WERI-Rb-1 (cell line): ENCODE measurements at places on chromosomes 2 and 18.

- DNase-seq, result peak; percentile 81
These were observed 539 bp downstream of the LAPTM4A start for GRCh38 chr2:20050646-20051531.

- DNase-seq, result no peak
These were observed 60.4 kb downstream of the FIGN start for GRCh38 chr2:163675388-163675787.

DNA sequence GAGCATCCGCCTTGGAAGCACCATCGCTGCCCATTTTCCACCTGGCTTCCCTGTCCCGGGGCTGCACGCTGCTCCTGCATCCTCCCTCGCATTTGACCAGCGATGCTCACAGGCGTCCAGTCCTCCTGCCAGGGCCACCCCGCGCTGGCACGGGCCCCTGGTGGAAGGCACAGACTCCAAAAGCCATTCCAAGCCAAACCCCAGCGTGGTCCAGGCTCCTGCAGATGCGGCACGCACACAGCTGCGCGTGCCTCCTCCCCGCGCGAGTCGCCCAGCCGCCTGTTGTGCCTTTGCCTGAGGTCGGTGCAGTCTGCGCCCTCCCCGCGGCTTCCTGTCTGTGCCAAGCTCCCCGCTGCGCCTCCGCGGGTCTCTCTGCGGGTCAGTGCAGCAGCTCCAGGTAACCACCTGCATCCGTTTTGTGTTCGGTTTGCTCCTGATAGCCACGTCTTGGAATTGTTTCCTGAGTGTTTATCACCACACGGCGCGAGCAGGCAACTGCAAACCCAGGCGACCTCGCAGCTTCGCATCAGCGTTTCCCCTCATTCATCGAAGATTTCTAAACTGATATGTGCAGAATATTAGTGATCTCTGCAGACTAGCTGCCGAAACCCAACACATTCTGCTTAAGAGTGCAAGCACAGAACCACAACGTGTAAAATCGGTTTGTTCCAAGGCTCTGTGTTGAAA, 65.2 kb upstream of the SALL3 start:
- no peak for DNase-seq

GRCh38 chr2:67564076-67564475, 166.9 kb downstream of the ETAA1 start:
- no peak for DNase-seq

- no peak for DNase-seq
These were observed 7.0 kb upstream of the REEP1 start for GRCh38 chr2:86344404-86344803.

- DNase-seq, result no peak
These were observed 510 bp upstream of the DNAH6 start for GRCh38 chr2:84515788-84516187.

- no peak for DNase-seq
These were observed 35.6 kb downstream of the AP1S3 start for GRCh38 chr2:223801736-223802135.

DNA sequence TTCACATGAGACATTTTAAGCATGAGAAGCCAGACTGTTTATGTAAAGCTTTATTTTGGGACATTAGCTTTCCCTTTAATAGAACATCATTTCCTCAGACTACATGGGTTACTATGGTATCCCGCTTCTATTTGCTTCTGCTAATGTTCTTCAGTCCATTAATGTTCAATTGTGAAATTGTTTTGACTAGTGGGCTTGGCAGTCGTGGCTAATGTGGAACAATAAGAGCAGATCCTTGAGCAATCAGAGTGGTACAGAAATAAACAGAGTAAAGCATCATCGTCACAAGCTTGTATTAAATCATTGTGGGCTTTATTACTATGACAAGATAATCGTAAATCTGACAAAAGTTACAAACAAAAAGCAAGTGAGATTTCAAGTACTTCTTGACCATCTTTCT, 60.2 kb downstream of the PDE1A start:
- DNase-seq, result no peak

GRCh38 chr2:3148716-3149115, 228.9 kb downstream of the EIPR1 start:
- DNase-seq, result no peak

- no peak for DNase-seq
These were observed 4.9 kb downstream of the DES start for GRCh38 chr2:219422952-219423534.

GRCh38 chr2:198054299-198054698, 249.9 kb downstream of the PLCL1 start:
- DNase-seq, result peak; percentile 49

- DNase-seq, result no peak
These were observed 118.6 kb upstream of the LRATD1 start for GRCh38 chr2:14513903-14514302.

DNA sequence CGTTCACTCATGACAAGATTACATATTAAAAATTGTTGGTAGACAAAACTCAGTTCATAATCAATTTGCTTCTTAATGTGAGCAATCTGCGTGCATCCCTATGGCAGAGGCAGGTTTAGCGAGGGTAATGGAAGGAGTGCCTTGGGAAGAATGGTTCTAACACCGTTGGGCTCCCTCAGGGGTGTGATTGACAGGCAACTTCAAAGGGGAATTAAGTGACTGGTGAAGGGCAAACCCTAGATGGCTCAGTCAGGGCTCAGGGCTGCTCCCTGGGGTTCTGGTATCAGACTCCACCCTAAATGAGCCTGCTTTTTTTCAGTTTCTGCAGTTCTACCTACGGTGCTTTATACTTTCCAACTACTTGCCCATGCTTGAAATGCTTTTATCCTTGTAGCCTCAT, 419.5 kb upstream of the CELF4 start:
- DNase-seq, result no peak

DNA sequence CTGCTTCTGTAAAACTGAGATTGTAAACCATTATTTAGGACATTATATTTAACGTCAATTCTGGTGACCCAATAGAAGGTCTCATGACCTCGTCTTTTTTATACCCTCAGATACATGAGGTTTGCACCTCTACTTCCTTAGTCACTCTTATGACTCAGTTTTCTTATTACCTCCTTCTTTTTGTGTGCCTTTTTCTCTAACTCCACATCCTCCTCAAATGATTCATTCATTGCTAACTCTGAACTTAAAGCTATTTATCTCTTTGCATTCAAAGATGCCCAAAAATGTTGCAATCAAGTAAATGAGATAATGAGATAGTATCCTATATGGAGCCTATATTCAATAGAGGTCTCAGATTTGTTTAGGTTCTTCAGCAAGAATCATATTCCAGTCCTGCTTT, 121.0 kb upstream of the KYNU start:
- DNase-seq, result no peak

DNA sequence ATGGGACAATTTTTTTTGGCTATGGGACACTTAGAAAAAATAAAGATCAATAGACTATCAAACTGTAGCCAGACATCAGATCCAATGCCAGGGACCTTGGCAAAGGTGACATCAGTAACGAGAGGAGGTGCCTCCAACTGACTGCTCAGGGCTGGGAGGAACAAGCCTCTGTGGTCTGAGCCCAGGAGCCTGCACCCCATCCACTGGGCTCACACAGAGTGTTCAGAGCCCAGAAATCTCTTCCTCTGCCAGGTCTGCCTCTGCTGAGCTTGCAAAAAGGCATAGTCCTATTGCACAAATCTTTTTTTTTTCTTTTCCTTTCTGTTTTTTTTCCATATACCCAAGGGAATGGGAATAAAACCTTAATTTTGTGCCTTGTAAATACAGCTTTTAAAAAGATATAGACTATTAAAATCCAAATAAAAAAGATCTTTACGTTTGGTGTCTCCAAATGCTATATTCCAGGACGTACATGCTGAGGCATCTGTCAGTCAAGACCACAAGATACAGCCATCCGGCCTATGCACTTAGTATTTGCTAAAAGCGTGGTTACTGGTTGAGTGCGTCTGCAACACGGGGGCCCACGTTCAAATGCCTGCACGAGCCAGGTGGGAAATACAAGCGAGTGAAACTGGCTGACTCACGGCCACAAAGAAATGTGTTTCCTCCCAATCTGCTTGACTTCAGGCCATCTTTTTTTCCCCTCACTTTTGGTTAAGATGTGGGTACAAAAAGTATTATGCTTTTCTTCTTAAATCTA, 7.8 kb upstream of the ARHGAP25 start:
- DNase-seq, result no peak

DNA sequence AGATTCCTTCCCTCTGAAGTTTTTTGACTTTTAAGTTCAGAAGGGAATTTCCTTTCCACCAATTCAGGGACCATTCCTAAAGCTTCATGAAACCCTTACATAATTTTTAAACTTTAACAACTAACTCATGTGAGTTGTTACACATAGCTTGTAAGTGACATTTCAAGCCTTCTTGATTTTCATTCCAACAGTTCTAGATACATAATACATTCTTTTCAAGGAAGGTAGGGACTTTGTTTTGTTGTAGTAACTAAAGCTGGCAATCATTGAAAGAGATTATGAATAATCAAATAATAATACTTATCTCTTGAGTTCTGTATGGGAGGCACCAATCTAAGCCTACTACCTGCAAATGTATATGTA, 45.4 kb downstream of the SETBP1 start:
- DNase-seq, result no peak

GRCh38 chr2:142139384-142139783, 8.6 kb upstream of the LRP1B start:
- DNase-seq, result no peak

GRCh38 chr2:200077838-200078237, 122.5 kb downstream of the MAIP1 start:
- DNase-seq, result no peak

DNA sequence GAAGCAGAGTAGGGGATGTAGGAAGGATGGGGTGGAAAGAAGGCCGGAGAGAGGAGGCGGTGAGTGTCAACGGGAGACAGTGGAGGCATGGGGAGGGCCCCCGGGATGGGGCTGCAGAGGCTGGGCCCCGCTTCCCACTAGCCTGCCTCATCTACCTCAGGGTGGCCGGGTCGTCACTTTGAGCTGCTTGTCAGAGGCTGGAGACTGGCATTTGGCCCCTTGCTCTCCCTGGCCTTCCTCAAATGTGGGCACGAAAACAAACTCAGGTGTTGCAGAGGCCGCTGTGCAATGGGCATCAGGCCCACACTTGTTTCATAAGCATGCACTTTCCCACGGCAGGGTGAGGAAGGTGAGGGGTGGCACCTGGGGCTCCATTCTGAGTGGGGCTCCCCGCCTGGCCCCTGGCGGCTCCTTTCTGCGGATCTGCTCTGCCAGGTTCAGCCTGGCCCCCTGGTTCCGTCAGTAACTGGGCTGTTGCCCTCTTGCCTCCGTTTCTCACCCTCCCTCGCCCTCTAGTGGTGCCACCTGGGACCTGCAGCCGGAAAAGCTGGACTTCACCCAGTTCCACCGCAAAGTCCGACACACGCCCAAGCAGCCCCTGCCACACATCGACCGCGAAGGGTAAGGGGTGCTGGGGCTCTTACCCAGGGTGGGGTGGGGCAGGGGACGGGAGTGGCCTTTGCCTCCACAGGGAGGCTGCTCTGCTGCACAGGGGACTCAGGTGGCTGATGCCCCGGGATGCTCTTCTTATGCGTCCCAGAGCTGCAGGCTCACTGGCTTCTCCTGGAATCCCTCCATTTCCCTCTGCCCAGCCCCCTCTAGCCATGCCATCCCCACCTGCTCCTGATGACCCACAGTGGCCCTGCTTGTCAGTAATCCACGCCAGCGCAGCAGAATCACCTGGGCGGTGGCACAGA, 125.4 kb downstream of the CTIF start:
- peak; percentile 84 for DNase-seq

GRCh38 chr2:28661589-28662001, 90.0 kb upstream of the PPP1CB start:
- no peak for DNase-seq

DNA sequence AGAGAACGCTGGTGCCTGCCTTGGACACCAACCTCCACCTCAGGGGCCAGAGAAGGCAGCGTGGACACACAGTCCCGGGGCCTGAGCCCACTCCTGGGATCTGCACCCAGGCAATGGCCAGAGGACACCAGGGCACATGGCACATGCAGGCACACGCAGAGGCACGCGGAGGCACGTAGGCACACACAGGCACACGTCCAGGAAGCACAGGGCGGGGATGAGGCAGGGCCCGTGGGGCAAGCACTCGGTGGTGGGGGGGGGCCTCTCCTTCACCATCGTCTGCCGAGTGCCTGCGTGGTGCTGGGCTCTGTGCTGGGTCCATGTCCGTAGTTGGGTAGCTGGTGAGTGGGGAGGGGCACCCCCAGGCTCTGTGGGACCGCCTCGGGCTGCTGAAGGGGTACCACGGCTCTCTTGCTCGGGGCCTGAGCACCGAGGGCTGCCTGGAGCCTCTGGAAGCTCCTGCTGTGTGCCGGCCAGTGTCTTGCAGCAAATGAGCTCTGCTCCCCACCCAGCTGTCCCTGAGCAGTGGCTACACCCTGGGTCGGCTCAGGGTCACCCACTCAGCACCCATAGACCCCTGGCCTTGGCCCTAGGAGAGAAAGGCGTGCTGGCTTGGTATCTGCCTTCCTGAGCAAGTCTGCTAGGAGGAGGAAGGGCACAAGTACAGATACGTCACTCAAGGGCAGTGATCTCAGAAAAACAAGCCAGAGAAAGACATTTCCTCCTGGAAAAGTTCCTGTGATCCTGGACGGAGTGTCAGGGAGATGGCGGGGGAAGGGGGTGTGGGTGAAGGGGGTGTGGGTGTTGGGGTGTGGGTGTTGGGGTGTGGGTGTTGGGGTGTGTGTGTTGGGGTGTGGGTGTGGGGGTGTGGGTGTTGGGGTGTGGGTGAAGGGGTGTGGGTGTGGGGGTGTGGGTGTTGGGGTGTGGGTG, 26.4 kb downstream of the RTP5 start:
- peak; percentile 62 for DNase-seq
